ENCODE measurements at places on chromosomes 12 and 14.
A peak's percentile ranks its signal among the peaks of the same experiment; 100 is the strongest.

DNA sequence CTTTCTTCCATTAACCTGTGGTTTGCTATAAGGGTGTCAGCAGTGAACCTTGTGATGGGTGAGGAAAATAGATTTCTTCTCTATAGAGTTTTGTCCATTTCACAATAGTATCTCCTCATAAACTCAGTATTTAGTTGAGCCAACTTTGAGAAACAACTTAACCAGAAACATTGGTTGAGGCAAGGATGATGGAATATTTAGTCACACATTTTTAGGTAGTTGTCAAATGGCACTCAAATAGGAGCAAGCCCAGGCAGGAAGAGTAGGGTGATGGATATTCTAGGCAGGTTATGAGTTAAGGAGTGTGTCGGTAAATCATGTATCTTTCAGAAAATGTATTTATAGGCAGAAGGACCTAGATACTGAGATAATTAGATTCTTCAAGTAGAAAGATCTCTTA is 1267.6 kb downstream of the SLC16A7 start:
- DNase-seq, result no peak

GRCh38 chr12:70724444-70724843 is 87.2 kb upstream of the PTPRB start:
- DNase-seq, result no peak

DNA sequence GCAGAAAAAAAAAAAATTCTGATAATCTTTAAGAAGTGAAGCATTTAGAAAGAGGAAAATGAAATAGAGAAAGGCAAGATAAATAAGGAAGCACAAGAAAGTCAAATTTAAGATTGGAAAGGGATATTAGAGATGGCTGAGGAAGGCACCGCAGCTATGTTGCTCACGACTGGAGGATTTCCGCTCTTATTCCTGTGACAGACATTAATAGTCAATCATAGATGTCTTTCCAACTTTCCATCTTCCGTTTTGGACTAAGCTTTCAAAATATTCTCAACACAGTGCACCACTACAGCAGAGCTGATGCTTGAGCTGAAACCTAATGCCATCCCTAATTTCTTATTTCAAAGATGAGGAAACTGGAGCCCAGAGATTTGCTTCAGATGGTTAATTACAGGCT is 290.6 kb downstream of the FOXN3 start:
- no peak for DNase-seq

DNA sequence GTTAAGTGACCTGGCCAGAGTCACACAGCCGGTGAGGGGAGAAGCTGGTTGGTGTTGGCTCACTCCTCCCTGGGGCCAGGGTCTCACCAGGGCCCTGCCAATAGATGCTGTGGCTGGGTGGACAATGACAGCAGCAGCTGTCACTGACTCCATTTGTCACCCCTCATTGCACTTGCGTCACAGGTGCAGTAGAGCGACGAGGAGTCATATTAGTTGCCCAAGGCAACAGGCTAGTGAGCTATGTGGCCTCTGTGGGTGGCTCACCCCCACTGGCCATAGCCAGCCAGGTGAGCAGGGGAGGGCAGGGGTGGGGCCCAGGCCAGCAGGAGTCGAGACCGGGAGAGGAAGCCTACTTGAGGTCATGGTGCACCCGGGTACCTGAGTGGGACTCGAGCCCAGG is 9.7 kb downstream of the SLC25A47 start:
- DNase-seq, result no peak

GRCh38 chr14:38950676-38951075 is 152.4 kb downstream of the SEC23A start:
- DNase-seq, result no peak

DNA sequence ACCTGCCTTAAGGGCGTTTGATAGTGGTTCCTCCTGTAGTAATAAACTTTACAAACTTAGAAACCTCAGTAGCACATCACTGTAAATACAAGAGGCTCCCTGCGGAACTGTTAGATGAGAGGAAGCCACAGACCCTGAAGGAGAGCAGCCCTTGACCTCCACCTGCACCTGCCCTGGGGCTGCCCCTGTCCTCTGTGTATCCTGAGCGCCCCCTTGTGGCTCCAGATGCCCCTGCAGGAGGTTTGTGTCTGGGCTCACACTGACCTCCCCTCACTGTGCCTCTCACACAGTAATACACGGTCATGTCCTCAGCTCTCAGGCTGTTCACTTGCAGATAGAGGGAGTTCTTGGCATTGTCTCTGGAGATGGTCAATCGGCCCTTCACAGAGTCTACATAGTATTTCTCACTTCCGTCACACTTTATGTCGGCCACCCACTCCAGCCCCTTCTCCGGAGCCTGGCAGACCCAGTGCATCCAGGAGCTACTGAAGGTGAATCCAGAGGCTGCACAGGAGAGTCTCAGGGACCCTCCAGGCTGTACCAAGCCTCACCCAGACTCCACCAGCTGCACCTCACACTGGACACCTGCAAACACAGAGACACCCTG is 1059.8 kb downstream of the TMEM121 start:
- no peak for DNase-seq

GRCh38 chr14:33986804-33987203 is 35.9 kb upstream of the EGLN3 start:
- DNase-seq, result peak; percentile 83

GRCh38 chr14:101090976-101091375 is 187.5 kb upstream of the RTL1 start:
- no peak for DNase-seq

DNA sequence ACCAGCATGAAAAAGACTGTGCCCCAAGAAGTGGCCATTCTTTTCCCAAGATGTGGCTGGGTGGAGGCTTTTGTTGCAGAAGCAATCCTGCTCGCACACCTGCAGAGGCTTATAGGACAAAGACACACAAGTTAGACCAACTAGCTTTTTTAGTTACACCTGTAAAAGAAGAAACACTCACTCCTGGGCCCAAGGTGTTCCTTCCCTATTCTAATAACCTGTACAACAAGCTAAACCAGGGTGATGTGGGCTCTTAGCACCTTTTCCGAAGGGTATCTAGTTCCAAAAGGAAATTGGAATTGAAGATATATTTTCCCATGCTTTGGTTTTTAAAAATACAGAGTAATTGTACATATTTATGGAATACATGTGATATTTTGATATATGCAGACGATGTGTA is 31.0 kb downstream of the ENTPD5 start:
- DNase-seq, result no peak

DNA sequence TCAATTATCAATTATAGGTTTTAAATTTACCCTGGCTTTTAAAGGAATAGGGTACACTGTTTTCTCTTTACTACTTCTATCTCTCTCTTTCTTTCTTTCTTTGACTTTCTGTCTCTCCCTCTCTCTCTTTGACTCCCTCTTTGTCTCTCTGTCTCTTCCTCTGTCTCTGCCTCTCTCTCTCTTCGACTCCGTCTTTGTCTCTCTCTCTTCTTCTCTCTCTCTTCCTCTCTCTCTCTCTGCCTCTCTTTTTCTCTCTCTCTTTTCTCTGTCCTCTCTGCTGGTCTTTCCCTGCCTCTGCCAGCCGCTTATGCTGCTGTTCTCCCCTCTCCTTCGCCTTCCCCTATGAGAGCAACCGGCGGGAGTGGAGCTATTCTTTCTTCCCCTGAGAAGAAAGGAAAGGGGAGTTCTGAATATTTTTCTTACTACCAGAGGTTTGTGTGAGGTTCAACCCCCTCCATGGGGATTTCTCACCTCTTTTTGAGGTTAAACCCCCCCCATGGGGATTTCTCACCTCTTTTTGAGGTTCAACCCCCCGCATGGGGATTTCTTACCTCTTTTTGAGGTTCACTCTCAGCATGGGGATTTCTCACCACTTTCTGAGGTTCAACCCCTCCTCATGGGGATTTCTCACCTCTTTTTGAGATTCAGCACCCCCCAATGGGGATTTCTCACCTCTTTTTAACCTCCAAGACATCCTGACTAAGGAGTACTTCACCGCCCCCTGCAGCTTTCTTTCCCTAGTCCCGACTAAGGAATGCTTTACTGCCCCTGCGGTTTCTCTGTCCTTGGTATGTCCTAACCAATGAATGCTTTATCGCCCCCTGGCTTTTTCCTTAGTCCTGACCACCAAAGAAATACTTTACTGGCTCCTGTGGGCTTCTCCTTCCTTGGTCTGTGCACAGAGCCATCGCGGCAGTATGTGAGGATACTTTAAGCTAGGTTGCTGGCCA is 27.4 kb upstream of the DDHD1 start:
- no peak for DNase-seq

GRCh38 chr12:32089586-32089985 is 17.1 kb upstream of the BICD1 start:
- DNase-seq, result peak; percentile 14

- DNase-seq, result no peak
Measured at GRCh38 chr12:64532734-64533351, 77.5 kb upstream of the RASSF3 start.

GRCh38 chr14:99363051-99363450 is 91.1 kb upstream of the BCL11B start:
- no peak for DNase-seq

GRCh38 chr14:61186341-61187195 is 94.6 kb downstream of the TMEM30B start:
- DNase-seq, result no peak

- peak; percentile 87 for DNase-seq
Measured at GRCh38 chr14:49975276-49975675, 82.4 kb downstream of the ARF6 start.

DNA sequence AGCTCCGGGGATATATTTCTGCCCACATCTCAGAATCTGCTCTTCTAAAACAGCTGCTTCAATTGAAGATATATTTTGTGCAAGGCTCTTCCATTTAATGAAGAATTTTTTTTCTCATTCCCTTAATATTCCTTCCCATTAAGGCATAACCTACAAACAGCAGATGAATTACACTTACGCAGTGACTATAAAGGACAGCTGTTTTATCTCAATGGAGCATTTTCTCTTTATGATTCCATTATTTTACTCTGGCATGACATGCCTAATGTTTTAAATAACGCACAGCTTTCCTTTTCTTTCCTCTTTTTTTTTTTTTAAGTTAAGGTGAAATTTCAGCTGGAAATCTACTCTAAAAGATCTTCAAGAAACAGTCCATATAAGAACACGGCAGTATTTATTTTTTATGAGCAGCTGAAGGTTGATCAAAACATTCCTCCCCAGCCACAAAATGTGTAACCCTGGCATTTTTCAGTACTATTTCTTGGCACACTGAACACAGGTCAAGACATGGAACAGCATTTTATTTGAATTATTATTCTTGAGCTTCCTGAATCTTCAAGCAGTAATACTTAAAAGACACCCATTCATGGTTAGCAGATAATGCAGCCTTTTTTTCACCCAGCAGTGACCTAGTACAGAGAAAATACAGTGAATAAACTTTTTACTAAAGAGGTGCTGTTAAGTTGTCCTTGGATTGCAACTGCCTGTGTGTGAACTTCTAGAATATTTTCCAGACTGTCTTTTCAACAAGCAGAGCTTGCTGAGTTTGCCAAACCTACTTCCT is 118.1 kb upstream of the FOXN3 start:
- no peak for DNase-seq

DNA sequence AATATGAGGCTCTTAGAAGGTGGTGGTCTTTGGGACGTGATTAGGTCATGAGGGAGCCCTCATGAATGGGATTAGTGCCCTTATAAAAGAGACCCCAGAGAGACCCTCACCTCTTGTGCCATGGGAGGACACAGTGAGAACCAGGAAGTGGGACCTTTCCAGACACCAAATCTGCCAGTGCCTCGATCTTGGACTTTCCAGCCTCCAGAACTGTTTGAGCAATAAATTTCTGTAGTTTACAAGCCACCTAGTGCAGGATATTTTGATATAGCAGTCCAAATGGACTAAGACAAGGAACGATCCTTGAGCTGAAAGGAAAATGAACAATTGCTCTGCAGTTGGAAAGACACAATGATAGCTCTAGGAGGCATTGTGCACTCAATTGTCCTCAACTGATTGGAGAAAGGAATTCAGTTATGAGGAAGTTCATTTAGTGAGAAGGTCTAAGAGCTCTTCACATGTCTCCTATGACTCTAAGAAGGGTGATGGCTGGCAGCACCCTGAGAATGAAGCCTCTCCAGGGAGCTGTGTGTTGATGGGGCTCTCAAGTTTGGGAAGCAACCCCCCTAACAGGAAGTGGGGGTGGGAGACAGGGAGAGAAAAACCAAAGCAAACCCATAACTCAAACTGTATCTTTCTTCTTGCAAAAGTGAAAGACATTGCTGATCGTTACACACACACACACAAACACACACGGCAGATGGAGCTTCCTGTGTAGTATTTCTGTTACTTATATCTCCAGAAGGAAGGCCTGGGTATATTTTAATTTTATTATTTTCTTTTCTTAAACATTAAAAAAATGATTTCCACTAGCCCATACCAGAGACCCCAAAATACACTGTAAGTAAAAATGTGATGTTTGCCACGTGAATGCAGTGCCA is 21.0 kb downstream of the CHST11 start:
- DNase-seq, result no peak

- DNase-seq, result no peak
Measured at GRCh38 chr12:13377698-13378097, 181.2 kb downstream of the EMP1 start.

DNA sequence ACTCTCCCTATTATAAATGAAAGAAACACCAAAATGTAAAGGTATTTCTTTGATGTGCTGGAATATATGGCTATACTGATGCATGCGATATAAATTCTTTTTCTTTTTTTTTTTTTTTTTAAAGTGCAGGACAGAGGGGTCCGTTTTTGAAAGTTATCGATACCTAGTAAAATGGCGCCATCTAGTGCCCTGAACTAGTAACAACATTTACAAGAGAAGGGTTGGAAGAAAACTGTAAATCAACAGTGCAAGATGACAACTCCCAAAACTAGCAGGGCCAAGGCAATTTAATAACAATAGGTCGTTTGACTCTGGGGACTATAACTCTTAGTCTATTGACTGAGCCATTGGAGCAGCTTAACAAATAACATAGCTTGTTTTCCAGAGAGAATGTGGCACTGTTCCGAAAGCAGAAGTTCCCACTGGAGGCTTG is 137.7 kb downstream of the SPTSSA start:
- DNase-seq, result peak; percentile 45

GRCh38 chr12:6097411-6097810 is 27.1 kb downstream of the VWF start:
- DNase-seq, result peak; percentile 61

GRCh38 chr14:39784461-39784860 is 352.2 kb upstream of the FBXO33 start:
- DNase-seq, result no peak

- no peak for DNase-seq
Measured at GRCh38 chr14:88749139-88749538, 43.6 kb downstream of the EML5 start.

- DNase-seq, result peak; percentile 54
Measured at GRCh38 chr12:89470741-89471509, 53.7 kb downstream of the GALNT4 start.

DNA sequence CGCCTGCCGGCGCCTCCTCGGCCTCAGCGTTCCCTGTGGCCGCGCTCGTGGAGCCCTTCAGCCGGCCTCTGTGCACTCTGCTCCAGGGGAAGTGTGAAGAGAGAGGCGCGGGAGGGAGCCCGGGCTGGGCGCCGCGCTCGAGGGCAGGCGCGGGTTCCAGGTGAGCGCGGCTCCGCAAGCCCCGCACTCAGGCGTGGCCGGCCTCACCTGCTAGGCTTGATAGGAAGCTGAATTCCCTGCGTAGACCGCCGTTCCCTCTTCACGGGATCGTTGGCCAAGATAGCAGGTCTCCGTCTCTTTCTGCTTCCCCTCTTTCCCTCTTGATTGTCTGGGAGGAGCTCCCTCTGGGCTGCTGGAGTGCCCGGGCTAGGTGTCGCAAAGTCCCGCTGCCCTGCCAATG is 89.7 kb downstream of the ASCL4 start:
- no peak for DNase-seq

GRCh38 chr14:95483309-95484165 is 32.9 kb downstream of the SYNE3 start:
- peak; percentile 93 for DNase-seq

Measured in AG08395 (cell line).